Breast epithelium (tissue), 4 donors: ENCODE measurements at places on chromosomes 3 and 15. TPM values are rescaled to one million over a fixed set of nuclear protein-coding genes. Genes with fewer than 3 reads are reported as not detected.
A peak's percentile ranks its signal among the peaks of the same experiment; 100 is the strongest.

Gene SSUH2
- 0.33 TPM for total RNA-seq

Gene POLG
- 59.6 TPM for total RNA-seq

Gene SLC49A4
- 17.7 TPM for total RNA-seq

DNA sequence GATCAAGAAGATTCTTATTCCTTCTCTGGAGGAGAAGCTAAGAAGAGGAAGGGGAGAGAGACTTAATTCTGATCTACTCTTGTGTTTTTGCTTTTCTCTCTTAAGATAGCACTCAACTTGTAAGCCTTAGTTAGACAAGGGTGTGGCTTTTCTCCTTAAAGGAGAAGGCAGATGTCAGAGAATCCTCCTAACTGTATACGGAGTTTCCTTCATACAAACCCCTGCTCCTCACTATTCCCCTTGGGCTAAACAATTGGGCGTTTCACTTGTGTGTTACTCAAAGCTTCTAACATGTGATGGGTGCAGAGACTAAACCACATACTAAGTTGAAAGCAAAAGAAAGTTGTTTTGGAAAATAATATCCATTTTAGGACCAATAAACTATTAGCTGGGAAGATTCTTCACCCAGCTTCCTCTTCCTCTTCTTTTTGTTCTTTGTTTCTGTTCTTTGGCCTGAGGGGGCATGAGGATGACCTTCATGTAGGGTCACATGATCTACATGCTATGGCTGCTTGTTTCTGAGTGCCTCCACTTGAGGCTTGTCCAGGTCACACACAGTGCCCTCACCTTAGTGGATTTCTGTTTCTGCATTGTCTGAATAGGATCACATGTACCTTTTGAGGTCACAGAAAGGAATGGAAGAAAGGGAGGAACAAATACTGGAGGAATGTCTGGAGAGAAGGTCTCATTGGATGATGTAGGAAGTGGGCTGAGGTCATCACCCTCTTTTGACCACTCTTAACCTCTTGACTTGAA lies 14.6 kb downstream of the SPINK8 start:
- DNase-seq, result no peak

DNA sequence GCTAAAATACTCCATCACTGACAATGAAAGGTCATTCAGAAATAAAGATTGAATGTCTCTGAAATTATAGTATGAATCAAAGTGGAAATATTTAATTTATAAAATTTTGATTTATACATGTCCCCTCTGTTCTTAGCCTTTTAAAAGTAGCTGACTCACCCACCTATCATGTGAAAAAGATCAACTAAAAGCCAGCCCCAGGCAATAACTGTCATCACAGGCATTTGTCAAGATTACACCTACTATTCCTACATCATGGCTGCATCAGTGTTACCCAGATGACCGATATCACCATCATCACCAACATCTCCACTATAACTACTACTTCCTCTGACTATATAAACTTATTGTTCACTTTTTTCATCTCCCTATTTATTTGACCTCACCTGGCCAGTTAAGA lies 14.3 kb upstream of the PIK3R4 start:
- DNase-seq, result no peak

DNA sequence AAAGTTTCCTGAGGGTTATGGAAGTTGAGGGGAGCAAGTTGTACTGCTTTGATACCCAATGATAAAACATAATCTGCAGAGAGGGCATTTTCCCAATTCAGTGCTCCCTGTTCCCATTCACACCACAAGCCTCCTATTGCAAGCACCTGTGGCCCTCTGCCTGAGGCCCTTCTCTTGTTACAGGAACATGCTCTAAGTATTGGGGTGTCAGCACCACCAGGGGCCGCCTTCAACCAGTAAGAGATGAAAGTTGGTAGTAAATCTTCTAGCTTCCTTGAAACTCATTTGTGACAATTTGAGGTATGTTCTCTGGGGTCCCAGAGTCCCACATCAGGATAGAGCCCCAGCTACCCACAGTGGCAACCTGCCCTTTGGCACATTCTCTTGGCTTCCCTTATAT lies 265.4 kb upstream of the ARHGEF26 start:
- no peak for DNase-seq

- no peak for DNase-seq
These were observed 18.2 kb downstream of the SENP8 start for GRCh38 chr15:72136170-72137051.

GRCh38 chr15:95281470-95281869 lies 1049.0 kb upstream of the NR2F2 start:
- no peak for DNase-seq

DNA sequence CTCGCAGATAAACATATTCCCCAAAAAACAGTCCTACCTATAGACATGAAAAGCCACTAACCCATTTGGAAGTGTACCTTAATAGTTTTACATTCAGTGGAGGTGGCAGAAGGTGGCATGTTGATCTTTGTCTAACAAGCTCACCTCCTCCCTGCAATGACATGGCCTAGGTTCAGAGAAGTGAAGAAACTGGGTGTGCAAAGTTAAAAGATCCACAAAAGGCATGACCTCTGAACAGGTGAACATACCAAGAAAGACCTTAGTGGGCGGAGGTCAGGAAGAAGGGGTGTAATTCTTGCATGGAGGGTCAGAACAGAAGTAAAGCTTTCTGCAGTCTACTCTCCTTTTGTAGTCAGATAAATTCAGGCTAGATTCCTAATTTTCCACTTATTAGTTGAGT lies 822 bp downstream of the MRPL3 start:
- no peak for DNase-seq

GRCh38 chr3:194255252-194256039 lies 95.7 kb downstream of the CPN2 start:
- DNase-seq, result peak; percentile 35

- DNase-seq, result no peak
These were observed 177.3 kb downstream of the CDIN1 start for GRCh38 chr15:36756707-36757106.

- DNase-seq, result peak; percentile 41
These were observed 53.8 kb upstream of the BOC start for GRCh38 chr3:113157408-113158030.

DNA sequence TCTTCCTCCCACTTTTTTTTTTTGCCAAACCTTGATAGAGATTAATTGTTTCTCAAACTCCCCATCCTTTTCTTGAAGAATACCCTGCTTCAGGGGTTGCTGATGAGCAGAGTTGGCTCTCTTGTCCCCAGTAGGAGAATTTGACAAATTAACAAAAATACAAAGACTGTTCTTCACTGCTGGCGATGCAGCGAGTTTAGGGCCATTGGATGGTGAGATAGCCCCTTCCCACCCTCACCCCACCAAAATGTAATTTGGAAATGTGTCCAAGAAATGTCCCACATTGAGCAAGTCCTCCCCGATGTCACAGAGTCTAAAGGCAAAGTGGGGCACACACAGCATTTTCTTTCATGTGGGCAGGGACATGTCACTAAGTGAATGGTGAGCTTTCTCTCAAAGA lies 136.0 kb upstream of the RARB start:
- DNase-seq, result no peak

- no peak for DNase-seq
These were observed 288.8 kb downstream of the ROBO2 start for GRCh38 chr3:77328690-77329089.

- DNase-seq, result no peak
These were observed 383.0 kb downstream of the TBL1XR1 start for GRCh38 chr3:176814285-176814684.
